ENCODE measurements at places on chromosomes 16 and 17. TPM values are rescaled to one million over a fixed set of nuclear protein-coding genes. Genes with fewer than 3 reads are reported as not detected.

- no peak for DNase-seq
- H3K4me3 ChIP-seq: no peak overlapping the region
- H3K27ac ChIP-seq: no peak overlapping the region
- H3K27me3 ChIP-seq: peaks cover 3% of the 10 kb centered on the region
Observed at GRCh38 chr17:35740216-35740615, 8.8 kb downstream of the RASL10B start.

DNA sequence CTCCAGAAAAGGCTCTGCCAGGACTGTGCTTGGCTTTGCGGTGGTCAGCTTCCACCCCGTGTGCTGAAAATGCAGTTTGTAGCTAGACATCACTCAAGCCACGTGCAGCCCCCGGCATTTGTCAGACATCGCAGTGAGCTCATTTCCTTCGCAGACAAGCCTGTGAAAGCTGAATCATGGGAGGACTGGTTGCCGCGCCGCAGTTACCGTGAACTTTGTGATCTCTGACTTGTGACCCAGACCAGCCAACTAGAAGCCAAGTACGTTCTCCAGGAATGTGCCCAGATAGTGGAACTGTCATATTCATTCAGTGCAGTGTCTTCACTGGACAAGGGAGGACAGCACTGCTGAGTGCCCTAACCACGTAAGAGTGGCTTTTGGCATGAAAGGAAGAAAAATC is 58.1 kb downstream of the NDE1 start:
- no peak overlapping the region for H3K27ac ChIP-seq
- DNase-seq: no peak
- no peak overlapping the region for H3K4me3 ChIP-seq
- no peaks in the 10 kb centered on the region for H3K4me1 ChIP-seq
- H3K27me3 ChIP-seq: no peaks in the 10 kb centered on the region

DNA sequence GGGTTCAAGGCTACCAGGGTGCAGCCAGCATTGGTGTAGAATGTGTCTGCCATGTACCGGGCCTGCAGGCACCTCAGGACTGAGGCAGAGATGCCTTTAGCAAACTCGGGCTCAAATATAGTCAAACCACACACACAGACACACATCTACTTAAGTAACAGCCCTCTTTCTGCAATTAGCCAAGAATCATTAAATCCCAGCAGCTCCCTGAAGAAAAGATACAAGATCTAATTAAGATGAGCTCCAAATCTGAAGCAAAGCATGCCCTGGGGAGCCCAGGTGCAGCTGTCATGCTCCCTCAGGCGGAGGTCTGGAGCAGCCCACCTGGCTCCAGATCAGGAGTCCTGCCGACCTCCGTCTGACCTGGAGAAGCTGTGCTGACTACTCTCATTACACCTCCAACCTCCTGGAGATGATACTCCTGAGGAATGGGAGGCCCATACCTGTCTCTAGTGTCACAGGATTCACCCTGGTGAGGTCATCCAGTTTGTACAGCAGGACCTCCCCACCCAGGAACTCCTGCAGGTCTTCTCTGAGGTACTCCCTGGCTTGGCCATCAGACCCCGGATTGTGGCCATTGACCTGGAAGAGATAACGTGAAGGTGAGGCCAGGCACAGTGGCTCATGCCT is 6.9 kb downstream of the MYO19 start:
- no peaks in the 10 kb centered on the region for H3K4me1 ChIP-seq
- DNase-seq: no peak
- H3K36me3 ChIP-seq: no peaks in the 10 kb centered on the region
- H3K4me3 ChIP-seq: no peak overlapping the region
- no peak overlapping the region for H3K27ac ChIP-seq
- no peaks in the 10 kb centered on the region for H3K27me3 ChIP-seq

DNA sequence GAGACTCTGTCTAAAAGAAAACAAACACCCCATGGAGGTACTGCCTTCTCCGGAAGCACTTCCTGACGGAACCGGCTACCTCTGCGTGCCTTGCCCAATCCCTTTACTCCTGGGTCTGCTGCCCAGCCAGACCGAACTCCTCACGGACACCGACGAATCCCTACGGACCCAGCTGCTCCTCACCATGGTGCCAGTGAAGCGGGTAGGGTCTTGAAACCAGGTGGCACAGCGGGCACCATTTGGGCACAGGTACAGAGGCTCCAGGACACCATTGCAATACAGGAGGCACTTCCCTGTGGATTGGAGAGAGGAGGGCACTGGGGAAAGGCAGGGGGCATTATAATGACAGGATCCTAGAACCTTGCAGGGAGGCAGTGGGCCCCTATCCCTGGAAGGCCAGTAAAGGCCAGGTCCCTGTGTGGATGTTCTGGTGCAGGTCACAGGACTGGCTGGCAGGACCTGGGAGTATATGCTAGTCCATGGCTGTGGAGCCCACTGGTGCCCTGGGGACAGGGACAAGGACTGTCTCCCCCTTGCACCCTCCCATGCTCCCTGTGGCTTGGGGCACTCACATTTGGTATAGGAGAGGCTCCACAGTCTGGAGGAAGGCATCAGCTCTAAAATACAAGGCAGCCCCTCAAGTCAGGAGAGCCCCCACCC is 2.3 kb downstream of the SLC25A39 start:
- peaks cover 2% of the 10 kb centered on the region for H3K27me3 ChIP-seq
- no peaks in the 10 kb centered on the region for H3K36me3 ChIP-seq
- H3K4me3 ChIP-seq: no peak overlapping the region
- no peak overlapping the region for H3K27ac ChIP-seq

DNA sequence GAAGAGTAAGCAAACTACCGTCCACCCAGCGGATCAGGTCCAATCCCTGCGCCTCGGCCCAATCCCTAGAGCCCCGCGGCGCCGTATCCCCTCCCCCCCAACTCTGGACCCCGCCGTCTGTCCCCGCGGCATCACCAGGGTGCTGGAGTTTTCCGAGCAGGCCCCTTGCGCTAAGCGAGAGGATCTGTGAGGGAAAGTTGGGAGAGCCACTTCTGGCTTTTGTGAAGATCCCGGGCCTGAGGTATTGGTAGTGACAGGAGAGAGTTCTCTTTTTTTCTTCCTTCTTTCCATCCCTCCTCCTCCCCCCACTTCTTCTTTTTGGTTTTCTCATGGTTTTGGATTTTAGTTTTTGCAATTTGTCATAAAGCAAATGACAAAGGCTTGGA is 3.5 kb upstream of the DLX4 start:
- no peaks in the 10 kb centered on the region for H3K36me3 ChIP-seq
- no peak for DNase-seq
- H3K27me3 ChIP-seq: peaks cover 69% of the 10 kb centered on the region
- H3K27ac ChIP-seq: no peak overlapping the region
- H3K4me3 ChIP-seq: no peak overlapping the region

- DNase-seq: no peak
- no peak overlapping the region for H3K27ac ChIP-seq
- peaks cover 4% of the 10 kb centered on the region for H3K4me1 ChIP-seq
- H3K27me3 ChIP-seq: no peaks in the 10 kb centered on the region
- no peak overlapping the region for H3K4me3 ChIP-seq
Observed at GRCh38 chr16:67229906-67230808, 3.2 kb downstream of the TMEM208 start.

- H3K27me3 ChIP-seq: no peaks in the 10 kb centered on the region
- no peak for DNase-seq
- no peaks in the 10 kb centered on the region for H3K4me1 ChIP-seq
- no peak overlapping the region for H3K4me3 ChIP-seq
- no peaks in the 10 kb centered on the region for H3K36me3 ChIP-seq
Observed at GRCh38 chr16:81967358-81967757, 43.9 kb downstream of the SDR42E1 start.

DNA sequence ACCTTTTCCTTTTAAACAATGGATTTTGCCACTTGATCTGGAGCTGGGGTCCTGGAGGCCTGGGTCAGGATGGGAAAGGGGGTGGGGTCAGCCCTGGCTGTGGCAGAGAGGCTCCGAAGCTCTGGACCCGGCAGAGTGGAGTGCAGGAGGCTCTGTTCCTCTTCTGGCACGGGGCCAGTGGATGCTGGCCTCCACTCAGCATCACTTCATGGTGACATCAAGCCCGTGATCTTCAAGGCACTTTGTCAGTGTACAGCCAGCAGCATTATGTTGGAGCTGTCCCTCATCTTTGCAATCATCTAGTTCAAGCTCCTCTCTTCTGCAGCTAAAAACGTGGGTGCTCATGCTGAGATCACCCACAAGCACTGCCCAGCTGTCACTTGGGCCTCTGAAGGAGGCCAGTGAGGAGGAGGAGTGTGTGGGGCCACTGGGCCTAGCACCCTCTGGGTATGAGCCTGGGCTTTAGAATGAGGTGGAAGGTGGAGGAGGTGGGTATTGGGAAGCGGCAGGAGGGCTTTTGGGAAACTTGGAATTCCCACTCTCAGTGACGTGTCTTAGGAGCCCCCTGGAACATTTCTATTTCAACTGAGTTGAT is 45.9 kb upstream of the MGAT5B start:
- H3K36me3 ChIP-seq: no peaks in the 10 kb centered on the region
- no peak overlapping the region for H3K4me3 ChIP-seq
- no peak for DNase-seq
- H3K4me1 ChIP-seq: no peaks in the 10 kb centered on the region
- no peaks in the 10 kb centered on the region for H3K27me3 ChIP-seq

DNA sequence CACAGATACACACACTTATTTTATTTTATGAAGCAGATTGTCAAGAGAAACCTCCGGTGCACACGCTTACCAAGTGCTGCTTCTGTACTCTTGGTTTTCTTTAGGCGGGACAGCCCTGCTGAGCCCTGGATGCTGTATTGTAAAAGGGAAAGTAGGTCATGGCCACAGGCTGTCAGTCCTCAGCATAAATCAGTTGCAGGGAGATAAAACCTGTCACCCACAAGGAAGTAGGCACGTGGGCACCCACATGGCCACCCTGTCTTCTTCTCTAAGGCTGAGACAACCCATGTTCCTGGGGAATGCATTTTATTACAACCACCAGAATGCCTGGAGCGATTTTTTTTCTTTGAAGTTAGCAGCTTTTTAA is 59.3 kb downstream of the ASIC2 start:
- H3K36me3 ChIP-seq: no peaks in the 10 kb centered on the region
- H3K27me3 ChIP-seq: no peaks in the 10 kb centered on the region
- peak; percentile 22 for DNase-seq
- peak overlapping the region; percentile 28 for H3K27ac ChIP-seq
- peaks cover 5% of the 10 kb centered on the region for H3K4me1 ChIP-seq

- peak; percentile 17 for DNase-seq
- H3K36me3 ChIP-seq: no peaks in the 10 kb centered on the region
- no peaks in the 10 kb centered on the region for H3K27me3 ChIP-seq
- H3K4me1 ChIP-seq: no peaks in the 10 kb centered on the region
- peak overlapping the region; percentile 49 for H3K27ac ChIP-seq
Observed at GRCh38 chr17:12463102-12463501, 202.6 kb upstream of the MYOCD start.

GRCh38 chr16:27243725-27244362 is 24.7 kb downstream of the NSMCE1 start:
- no peaks in the 10 kb centered on the region for H3K27me3 ChIP-seq
- no peak overlapping the region for H3K4me3 ChIP-seq
- no peaks in the 10 kb centered on the region for H3K36me3 ChIP-seq
- H3K4me1 ChIP-seq: peaks cover 25% of the 10 kb centered on the region

GRCh38 chr17:80055597-80055996 is 19.2 kb downstream of the CCDC40 start:
- no peak for DNase-seq
- peak overlapping the region; percentile 28 for H3K27ac ChIP-seq
- H3K36me3 ChIP-seq: no peaks in the 10 kb centered on the region
- no peak overlapping the region for H3K4me3 ChIP-seq
- H3K4me1 ChIP-seq: no peaks in the 10 kb centered on the region

- no peaks in the 10 kb centered on the region for H3K27me3 ChIP-seq
- no peak overlapping the region for H3K4me3 ChIP-seq
- H3K36me3 ChIP-seq: no peaks in the 10 kb centered on the region
- H3K4me1 ChIP-seq: no peaks in the 10 kb centered on the region
- DNase-seq: no peak
Observed at GRCh38 chr17:33120103-33120502, 128.5 kb downstream of the SPACA3 start.

DNA sequence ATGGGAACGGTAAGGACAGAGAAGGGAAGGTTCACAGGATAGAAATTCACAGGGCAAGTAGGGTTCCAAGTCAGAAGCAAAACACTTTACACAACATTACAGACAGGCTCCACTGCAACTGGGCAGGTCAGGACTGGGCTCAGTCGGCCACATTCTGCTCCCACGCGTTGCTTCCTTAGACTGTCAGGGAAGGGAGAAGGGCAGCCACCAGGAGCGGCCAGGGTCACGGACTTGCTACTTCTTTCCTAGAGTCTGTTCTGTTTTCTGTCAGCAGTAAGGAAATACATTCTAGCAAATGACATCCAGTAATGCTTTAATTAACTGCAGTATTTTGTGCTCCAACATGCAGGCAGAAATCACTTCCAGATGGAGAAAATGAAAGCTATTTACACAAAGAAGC is 160.3 kb upstream of the RPH3AL start:
- H3K4me1 ChIP-seq: no peaks in the 10 kb centered on the region
- H3K27ac ChIP-seq: peak overlapping the region; percentile 50
- H3K27me3 ChIP-seq: no peaks in the 10 kb centered on the region

GRCh38 chr17:81817758-81818147 is 13.8 kb downstream of the GCGR start:
- no peaks in the 10 kb centered on the region for H3K27me3 ChIP-seq
- H3K36me3 ChIP-seq: no peaks in the 10 kb centered on the region
- H3K4me3 ChIP-seq: no peak overlapping the region

DNA sequence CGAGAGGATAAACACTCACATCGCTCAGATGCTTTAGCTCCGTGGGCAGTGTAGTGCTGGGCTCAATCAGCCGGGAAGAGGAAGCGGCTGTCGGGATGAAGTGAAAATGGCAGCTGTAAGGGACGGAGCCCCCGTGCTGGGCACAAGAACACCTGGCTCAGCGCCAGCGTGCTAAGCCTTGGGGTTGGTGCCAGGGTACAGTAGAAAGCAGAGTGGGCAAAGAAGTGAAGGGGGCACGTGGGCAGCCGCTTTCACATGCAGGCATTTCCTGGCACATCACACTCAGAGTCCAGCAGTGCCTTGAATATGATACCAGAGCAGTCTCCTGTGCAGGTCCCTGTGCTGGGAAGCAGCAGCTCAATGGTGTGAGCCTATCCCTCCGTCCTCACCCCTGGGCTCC is 51.1 kb upstream of the FOXF1 start:
- peaks cover 9% of the 10 kb centered on the region for H3K27me3 ChIP-seq
- no peak overlapping the region for H3K4me3 ChIP-seq
- no peaks in the 10 kb centered on the region for H3K36me3 ChIP-seq
- no peaks in the 10 kb centered on the region for H3K4me1 ChIP-seq
- no peak for DNase-seq

GRCh38 chr17:79619636-79620206 is 8.9 kb upstream of the RBFOX3 start:
- no peak overlapping the region for H3K4me3 ChIP-seq
- H3K36me3 ChIP-seq: no peaks in the 10 kb centered on the region
- H3K4me1 ChIP-seq: no peaks in the 10 kb centered on the region
- no peak overlapping the region for H3K27ac ChIP-seq
- peak; percentile 5 for DNase-seq
- no peaks in the 10 kb centered on the region for H3K27me3 ChIP-seq

- no peak overlapping the region for H3K4me3 ChIP-seq
- H3K4me1 ChIP-seq: no peaks in the 10 kb centered on the region
- no peaks in the 10 kb centered on the region for H3K27me3 ChIP-seq
- H3K27ac ChIP-seq: no peak overlapping the region
Observed at GRCh38 chr16:79372503-79373184, 227.9 kb downstream of the MAF start.

The SEZ6L2 gene
- total RNA-seq: not detected

The CDRT4 gene
- total RNA-seq: 0.29 TPM

The GPATCH8 gene
- total RNA-seq: 26.9 TPM

The PROCA1 gene
- total RNA-seq: 2.6 TPM

The GNGT2 gene
- total RNA-seq: not detected

The MYL11 gene
- not detected for total RNA-seq

The HOXB9 gene
- 1.0 TPM for total RNA-seq

The CBFA2T3 gene
- 0.90 TPM for total RNA-seq
